ENCODE measurements at places on chromosomes 7 and 10.

DNA sequence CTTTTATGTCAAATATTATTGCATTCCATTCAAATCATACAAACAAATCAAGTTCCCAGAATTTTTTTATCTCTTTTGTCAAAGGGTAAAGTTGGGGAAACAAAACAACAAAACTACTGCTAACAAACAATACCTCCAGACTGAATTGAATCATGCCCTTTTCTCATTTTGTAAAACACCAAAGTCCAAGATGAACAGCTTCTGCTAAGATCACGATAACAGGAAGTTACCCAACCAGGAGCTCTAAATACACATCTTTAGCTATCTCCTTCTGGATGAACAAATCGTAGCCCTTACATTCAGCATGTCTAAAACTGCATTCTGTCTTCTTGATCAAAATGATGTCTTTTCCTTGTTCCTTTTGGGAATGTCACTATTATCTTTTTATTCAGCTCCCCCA lies 97.4 kb downstream of the CTTNBP2 start:
- DNase-seq = no peak

DNA sequence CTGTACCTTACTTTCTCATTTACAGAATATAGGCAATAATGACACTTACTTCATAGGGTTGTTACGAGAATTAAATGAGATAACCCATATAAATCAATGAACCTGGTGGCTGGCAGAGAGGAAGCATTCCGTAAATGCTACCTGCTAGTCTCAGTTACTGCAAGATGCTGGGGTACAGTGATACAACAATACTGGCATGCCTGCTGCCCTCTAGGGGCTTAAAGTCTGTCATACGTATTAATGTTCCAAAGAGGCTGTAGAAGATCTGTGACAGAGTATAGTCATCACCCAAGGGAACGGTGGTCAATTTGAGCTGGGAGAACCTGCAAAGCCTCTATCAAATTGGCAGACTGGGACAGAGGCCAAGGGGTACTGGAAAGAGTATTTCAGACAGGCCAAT lies 421.5 kb downstream of the GPAM start:
- DNase-seq = no peak

- DNase-seq = no peak
Observed at GRCh38 chr7:158595068-158595467, 7.4 kb upstream of the PTPRN2 start.

DNA sequence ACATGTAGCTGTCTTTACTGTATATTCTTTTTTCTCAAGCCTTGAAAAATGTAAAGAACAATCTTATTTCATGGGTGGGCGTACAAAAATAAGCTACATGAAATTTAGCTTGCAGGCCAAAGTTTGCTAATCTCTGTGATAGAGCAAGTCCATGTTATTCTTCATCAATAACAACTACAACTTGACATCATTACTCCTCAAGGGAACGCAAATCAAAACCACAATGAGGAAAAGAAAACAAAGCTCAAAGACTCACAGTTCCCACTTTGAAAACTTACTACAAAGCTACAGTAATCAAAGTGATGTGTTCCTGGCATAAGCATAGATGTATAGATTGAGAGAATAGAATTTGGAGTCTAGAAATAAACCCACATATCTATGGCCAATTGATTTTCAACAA lies 62.5 kb downstream of the GNA12 start:
- DNase-seq = no peak
